ENCODE measurements at places on chromosomes 6 and 20.

- DNase-seq, result no peak
Measured at GRCh38 chr6:307874-308273, 15.6 kb downstream of the DUSP22 start.

DNA sequence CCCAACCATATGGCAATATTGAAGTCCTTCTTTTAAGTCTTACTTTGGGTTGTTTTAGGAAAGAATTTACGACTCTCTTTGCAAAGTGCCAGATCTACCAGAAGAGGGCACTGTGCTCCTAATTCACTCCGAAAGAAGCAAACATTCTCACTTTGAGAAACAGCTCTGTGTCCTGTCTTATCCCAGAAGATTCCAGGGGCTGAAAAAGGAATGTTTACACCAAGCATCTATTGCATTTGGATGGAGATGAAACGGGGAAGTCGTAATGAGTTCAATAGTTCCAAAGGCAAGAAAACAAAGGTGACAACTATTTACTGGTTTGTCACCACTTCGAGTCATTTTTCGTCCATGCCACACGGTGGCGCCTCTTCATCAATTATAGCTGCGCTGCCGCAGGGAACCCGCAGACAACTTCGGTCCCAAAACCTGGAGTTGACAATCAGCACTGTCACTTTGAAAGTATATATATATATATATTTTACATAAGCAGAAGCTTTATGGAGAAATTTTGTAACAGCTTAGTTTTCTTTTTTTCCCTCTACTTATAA lies 121.6 kb downstream of the MOXD1 start:
- DNase-seq, result peak; percentile 64

DNA sequence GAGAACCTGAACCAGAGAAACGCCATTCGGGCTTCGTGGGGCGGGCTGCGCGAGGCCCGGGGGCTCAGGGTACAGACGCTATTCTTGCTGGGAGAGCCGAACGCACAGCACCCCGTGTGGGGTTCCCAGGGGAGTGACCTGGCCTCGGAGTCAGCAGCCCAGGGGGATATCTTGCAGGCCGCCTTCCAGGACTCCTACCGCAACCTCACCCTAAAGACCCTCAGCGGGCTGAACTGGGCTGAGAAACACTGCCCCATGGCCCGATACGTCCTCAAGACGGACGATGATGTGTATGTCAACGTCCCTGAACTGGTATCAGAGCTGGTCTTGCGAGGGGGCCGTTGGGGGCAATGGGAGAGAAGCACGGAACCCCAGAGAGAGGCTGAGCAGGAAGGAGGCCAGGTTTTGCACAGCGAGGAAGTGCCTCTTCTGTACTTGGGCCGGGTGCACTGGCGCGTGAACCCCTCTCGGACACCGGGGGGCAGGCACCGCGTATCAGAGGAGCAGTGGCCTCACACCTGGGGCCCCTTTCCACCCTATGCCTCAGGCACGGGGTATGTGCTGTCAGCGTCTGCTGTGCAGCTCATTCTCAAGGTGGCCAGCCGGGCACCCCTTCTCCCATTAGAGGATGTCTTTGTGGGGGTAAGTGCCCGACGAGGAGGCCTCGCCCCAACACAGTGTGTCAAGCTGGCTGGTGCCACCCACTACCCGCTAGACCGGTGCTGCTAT lies 904 bp downstream of the B3GALT4 start:
- DNase-seq, result peak; percentile 47

GRCh38 chr20:63226042-63226943 lies 9.4 kb upstream of the BIRC7 start:
- no peak for DNase-seq

DNA sequence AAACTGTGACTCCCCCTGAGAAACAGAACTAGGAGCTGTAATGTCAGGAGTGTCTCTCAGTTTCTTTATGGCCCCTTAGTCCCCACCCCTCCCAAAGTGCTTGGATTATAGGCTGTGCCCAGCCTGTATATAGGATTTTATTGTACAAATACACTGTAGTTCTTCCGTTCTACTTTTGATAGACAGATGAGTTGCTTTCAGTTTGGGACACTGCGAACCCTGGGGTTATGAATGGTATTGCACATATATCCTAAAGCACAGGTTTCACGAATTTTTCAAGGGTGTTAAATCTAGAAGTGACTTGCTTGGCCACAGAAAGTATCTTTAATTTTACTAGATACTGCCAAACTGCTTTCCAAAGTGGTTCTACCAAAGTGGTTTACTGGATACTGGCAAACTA lies 152.9 kb upstream of the ATXN1 start:
- DNase-seq, result no peak
